GOT3 (cell line): ENCODE measurements at places on chromosomes 4 and X.

DNA sequence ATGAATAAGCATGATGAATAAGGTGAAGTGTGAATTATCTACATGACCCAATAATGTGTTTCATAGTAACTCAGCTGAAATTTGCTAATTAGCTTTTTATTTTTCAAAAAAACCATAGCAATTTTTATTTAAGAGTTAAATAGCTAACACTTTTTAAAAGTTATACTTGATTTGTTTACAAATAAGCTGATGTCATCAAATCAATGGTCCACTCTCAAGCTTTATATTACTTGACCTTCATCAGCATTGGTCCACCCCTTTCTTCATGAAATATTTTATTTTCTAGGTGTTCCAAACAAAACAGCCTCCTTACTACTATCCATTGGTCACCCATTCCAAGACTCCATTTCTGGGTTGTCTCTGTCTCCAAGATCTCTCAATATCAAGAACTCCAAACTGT is 649.0 kb upstream of the TENM3 start:
- no peak for DNase-seq

GRCh38 chr4:139524062-139524631 is 31.9 kb downstream of the SETD7 start:
- DNase-seq: no peak

DNA sequence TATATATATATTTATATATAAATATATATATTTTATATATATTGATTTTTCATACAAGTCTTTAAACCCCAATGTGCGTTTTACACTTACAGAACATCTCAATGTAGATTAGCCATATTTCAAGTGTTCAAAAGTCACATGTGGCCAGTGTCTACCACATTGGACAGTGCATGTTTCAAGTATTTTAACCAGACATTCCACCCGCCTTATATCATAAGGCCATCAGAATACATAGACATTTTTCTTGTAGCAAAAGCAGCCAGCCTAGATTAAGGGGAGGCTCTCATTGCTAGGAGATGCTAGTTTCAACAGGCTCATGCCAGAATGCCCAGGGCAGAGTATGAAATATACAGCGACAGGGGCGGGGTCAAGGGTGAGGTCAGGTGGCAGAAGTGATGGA is 202.0 kb downstream of the NR3C2 start:
- DNase-seq: no peak

DNA sequence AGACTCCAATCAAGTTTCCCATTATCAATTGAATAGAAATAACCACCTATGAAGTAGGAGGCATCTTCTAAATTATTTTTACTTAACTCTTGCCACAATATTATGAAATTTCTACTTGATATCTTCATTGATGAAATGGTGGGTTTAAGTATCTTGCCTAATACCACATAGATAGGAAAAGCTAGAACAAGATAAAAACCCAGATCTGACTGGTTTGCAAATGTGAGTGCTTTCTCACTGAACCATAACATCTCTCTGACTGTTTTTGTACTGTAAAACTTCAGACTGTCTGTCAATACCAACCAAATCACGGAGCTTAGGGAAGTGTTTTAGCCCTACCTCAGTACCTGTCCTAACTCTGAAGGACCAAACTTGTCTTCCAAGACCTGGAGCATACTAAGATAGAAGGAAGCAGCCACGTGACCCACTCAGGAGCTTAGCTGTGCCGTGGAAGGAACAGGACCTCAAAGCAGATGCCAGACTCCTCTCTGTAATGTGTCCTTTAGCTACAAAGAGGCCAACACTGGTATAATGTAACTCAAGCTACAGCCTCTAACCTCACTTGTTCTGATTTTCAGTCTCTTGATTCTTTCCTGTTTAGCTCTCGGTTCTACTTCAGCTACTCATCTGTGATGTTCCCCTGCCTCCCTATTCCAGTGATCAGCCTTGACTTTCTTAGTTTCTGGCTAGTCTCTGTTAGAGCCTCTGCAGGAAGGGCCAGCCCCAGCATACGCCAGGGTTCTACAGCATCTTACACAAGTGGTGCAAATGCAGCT is 84.4 kb downstream of the LRP2BP start:
- DNase-seq: no peak

GRCh38 chr4:121030711-121031110 is 41.6 kb downstream of the NDNF start:
- no peak for DNase-seq

GRCh38 chr4:153234885-153235284 is 30.6 kb downstream of the TRIM2 start:
- DNase-seq: no peak

GRCh38 chr4:40264995-40265909 is 68.4 kb downstream of the RHOH start:
- DNase-seq: no peak

DNA sequence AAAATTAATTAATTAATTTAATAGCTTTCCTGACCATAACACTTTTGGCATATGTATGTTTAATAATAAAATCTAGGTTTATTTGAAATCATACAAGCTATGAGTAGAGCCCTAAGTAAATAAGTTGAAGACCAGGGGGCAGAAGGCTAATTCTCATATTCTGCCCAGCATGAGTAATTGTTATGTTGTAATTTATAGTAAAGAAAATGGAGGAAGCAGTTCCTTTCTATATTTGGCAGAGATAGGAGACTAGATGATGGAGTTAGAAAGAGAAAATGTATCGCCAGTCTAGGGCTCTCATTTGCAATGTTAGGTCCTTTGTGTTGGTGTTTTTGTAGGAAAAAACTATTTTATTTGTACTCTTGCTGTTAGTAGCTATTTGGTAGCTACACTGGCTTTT is 89.1 kb downstream of the FNIP2 start:
- DNase-seq: no peak

- no peak for DNase-seq
These were observed 8.1 kb upstream of the LINC00632 start for GRCh38 chrX:140701480-140701879.

- DNase-seq: no peak
These were observed 10.6 kb upstream of the ANXA5 start for GRCh38 chr4:121707344-121707743.

GRCh38 chr4:124230268-124230667 is 482.3 kb downstream of the ANKRD50 start:
- DNase-seq: no peak

GRCh38 chrX:53071604-53072417 is 10.4 kb upstream of the TSPYL2 start:
- peak; percentile 5 for DNase-seq

DNA sequence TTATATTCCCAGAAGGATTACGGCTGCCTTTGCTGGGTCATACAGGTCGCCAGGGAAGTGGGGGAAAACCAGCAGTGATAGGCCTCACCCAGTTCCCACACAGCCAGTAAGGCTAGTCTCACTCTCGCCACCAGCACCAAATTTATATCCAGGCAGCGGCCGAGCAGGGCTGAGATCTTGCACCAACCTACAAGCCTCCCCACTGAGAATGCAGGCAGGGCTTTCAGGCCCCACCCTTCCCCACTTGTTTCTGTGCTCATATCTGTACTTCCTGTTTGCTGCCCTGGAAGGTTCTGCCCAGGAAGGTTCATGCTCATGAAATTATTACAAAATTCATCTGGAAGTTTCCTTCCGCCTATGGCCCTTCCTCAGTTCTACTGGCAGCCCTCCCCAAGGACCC is 179.7 kb downstream of the STIM2 start:
- no peak for DNase-seq

- peak; percentile 8 for DNase-seq
These were observed 27.0 kb downstream of the EIF2S3 start for GRCh38 chrX:24081661-24082154.

DNA sequence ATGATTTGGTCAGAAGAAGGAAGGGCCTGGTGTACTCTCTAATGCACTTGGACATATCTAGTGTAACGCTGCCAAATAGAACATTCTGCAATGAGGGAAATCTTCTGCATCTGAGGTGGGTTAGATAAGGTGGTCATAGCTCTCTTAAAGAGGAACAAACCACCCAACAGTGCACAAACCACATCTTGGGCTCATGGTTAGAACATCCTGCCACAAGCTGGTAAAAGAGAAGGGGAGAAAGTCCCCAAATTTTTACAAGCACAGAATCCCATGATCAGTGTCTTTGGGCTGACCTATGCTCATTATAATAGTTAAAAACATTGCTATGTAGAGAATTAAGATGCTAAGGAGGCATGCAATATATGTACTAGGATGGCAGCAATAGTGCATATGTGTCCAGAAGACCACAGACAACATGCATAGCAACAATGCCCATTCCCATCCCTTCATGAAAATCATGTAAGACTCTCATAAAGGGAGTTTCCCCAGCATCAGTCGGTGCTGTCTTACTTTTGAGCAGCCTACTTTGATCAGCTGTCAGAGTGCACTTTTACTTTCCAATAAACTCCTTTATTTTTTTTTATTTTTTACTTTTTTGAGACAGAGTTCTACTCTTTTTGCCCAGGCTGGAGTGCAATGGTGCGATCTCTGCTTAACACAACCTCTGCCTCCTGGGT is 99.7 kb upstream of the SLC7A11 start:
- no peak for DNase-seq

GRCh38 chr4:56253666-56254305 is 133.5 kb downstream of the AASDH start:
- DNase-seq: no peak

DNA sequence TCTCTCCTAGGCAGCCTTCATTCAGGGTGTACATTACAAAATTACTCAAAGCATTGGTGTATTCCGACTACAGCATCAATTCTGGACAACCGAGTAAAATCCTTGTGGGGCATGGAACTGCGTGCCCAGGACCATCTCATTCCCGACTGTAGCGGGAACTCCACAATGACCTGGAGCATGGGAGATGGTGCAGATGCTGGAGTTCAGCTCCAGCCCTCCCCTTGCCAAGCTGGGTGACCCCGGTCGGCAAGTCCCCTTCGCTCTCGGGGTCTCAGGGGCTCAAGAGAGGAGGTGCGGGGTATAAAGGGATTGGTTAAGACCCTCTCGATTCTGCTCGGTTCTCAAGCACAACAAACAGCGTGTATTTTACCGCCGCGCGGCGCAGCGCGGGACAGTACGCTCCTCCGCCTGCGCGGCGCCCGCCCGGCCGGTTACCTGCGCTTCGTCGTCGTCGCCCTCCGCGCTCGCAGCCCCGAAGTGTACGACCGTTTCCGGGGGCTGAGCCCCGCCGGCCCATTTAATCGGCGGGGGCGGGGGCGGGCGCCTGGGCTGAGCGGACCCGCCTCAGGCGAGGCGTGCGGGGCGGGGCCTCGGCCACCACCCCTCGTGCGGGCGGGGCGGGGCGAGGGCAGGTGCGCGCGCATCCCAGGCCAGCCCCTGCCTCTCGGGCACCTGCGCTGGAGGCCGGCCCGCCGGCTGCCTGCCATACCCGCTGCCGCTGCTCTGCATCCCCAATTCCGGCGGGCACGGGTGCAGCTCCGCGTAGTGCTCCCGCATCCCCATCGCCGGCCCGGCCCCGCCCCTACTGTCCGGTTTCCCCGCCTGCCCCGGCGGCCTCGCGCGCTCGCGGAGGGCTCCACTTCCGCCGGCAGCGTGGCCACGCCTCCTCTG is at the start of gene G6PD:
Gene G6PD (minus strand): TSS at position 493 of the 891 bp plus-strand sequence. CDS start 691 bp downstream, outside the sequence.
- no peak for DNase-seq

DNA sequence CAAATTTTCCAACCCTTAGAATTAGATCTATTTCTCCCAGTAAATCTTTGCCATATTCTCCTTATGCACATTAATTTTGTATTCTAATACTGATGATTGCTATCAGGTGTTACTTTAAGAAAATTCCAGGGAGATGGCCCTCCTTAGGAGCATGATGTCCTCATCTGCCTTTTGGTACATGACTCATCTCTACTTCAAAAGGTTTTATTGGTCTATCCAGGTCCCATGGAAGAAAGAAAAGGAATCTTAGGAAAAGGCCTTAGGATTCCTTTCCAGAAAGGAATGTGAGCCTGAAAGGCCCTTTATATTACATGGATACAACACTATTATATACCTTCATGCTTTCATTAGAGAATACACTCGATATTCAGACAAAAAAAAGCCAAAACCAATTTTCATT is 968.2 kb downstream of the STIM2 start:
- no peak for DNase-seq

- no peak for DNase-seq
These were observed 55.8 kb upstream of the GIMD1 start for GRCh38 chr4:106424426-106424825.

- DNase-seq: no peak
These were observed 75.0 kb downstream of the MGST2 start for GRCh38 chr4:139740531-139741041.
